Epithelial cell of proximal tubule (primary cell): ENCODE measurements at places on chromosomes 1 and 21.

GRCh38 chr1:5765997-5766913 lies 226.0 kb downstream of the NPHP4 start:
- no peak for DNase-seq

DNA sequence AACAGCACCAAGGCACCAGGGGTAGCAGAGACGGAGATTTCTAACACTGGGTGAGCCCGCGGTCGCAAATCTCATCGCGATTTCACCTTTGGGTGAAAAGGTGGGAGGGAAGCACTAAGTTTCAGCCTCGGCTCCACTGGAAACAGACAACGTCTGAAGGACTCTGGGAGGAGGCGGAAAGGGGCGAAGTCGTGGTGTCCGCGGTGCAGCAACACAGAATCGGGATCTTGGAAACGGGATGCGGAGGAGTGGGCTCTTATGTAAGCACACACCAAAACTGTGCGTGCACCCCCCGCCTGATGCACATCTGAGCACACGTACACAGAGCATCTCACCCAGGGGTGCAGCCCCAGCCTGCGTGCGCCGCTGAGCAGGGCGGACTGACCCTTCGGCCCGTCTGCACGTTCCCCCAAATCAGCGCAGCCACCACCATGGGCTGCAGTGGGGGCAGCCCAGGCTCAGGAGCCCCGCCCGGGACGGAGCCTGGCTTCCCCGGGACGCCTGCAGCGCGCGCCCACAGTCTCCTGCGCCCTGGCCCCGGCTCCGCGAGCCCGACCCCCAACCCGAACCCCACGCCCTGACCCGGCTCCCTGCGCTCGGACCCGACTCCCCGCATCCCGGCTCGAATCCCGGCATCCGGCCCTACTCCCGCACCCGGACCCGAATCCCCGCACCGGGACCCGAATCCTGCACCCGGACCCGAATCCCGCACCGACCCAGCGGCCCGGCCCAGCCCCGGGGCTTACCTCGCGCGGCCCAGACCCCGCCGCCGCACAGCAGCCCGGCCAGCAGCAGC lies 670 bp downstream of the CLSTN1 start:
- DNase-seq: no peak

- no peak for DNase-seq
Observed at GRCh38 chr1:248189026-248189425, 8.0 kb upstream of the OR2M3 start.

GRCh38 chr1:181514298-181515290 lies 31.3 kb downstream of the CACNA1E start:
- no peak for DNase-seq

DNA sequence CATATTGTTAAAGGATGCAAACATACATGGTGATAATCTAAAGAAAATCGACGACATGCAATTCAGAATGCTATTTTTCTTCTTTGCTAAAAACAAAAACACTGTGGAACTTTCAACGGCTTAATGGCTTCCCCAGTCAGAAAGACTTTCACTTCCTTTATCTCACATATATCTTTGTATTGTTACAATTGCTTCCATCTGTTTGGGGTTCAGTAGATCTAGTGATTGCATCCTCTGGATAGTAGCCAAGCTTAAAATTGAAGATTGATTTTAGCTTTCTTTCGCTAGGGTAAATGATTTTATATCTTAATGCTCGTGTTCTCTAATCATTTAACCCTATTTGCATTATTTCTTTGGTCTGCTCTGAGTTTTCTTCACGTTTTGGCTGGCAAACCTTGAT lies 31.8 kb upstream of the ADAMTS1 start:
- no peak for DNase-seq

- DNase-seq: no peak
Observed at GRCh38 chr1:114335273-114335672, 175.7 kb downstream of the TRIM33 start.

- peak; percentile 10 for DNase-seq
Observed at GRCh38 chr1:45359882-45360513, 19.8 kb upstream of the MUTYH start.

- DNase-seq: no peak
Observed at GRCh38 chr1:77817368-77818209, 38.1 kb downstream of the MIGA1 start.

DNA sequence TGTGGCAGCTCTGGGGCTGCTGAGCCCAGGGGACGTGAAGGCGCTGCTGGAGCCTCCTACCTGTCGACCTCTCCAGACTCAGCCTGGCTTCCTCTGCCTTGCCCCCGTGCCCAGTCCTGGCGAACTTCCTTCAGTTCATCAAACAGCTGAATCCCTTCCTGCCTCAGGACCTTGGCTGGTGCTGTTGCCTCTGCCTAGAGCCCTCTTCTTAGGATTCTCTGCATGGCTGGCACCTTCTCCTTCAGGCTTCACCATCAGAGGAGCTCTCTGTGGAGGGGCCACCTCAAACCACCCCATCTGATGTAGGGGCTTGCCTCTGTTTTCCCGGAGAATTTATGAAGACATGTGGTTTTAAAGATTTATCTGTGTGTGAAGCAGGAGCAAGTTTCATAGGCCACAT lies 23.4 kb upstream of the ATF3 start:
- DNase-seq: no peak

DNA sequence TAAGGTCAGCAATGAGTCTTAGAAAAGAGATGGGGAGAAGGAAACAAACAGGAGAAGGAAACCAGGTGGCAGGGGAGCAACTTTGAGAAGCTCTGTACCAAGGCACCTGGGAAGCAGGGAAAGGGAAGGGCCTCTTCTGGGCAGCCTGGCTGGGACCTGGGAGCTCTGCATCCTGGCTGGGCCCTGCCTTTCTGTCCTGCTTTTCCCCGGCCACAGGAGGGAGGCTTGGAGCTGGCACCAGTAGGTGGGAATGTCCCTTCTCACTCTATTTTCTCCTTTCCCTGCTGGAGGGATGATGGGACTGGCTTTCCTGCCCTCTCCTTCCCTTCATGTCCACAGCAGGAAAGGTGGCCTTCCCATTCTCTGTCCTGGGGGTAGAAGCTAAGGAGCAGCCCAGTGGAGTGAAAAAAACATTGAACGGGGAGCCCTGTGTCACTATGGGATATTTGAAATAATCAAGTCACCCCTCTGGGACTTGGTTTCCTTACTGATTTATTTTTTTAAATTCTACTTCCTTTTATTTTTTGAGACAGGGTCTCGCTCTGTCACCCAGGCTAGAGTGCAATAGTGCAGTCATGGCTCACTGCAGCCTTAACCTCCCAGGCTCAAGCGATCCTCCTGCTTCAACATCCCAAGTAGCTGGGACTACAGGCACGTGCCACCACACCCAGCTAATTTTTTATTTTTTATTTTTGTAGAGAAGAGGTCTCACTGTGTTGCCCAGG lies 5.1 kb upstream of the NES start:
- no peak for DNase-seq

DNA sequence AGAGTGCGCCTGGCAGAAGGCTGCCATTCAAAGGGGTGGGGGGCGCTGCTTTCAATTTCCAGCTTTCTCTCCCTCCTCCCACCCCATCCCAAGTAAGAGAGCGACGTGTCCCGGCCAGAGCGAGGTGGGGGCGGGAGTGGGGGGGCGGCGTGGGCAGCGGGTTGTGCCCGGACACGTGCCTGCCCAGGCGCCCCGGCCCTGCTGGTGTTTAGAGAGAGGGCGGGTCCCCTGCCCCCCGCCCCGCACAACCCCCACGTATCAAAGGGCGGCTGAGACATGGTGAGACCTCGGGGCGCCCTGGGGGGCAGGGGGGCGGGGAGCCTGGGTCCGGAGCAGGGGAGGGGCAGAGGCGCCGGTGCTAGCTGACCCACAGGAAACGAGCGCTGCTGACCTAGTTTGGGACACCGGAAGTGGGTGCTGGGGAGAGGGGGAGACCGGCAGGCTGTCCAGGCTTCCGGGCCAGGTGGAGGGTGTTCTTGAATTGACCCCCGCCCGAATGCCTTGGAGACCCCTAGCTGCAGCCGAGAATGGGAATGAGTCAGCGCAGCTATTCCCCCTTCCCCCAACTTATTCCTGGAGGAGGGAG lies 1.3 kb downstream of the ZBTB7B start:
- DNase-seq: no peak

DNA sequence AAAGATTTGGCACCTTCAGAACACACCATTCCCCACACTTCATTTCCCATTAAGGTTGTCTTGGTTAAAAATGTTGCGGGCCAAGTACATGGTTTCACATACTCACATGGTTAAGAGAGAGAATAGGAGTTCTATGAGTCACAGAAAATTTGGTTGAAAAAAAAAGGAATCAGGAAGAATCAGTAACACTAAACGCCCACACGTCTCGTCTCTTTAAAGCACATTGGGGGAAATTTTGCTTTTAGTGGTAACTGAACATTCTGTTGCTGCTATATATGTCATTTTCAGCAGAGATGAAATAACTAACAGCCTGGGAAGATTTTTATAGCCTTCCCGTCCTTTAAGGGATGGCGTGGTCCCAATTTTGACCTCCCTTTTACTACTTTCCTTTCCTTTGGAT lies 132.9 kb upstream of the ERG start:
- DNase-seq: no peak

DNA sequence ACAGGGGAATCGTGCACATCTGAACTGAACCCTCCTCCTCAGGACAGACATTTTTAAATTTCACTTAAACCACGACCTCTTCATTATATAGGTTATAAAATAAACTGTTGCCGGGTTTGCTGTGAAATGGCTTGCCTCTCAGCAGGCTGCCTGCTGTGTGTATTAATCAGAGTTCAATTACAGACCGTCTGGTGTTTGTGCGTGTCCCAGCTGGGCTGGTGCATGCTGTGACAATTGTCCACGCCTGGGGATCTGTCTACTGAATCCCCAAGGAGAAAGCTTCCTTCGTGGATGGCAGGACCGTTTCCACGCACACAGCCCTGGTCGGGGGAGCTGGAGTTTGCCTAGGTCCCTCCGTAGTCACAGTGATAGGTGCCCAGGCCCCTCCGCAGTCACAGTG lies 13.4 kb upstream of the AGPAT3 start:
- DNase-seq: no peak

GRCh38 chr1:3292051-3292722 lies 162.3 kb upstream of the ARHGEF16 start:
- no peak for DNase-seq

DNA sequence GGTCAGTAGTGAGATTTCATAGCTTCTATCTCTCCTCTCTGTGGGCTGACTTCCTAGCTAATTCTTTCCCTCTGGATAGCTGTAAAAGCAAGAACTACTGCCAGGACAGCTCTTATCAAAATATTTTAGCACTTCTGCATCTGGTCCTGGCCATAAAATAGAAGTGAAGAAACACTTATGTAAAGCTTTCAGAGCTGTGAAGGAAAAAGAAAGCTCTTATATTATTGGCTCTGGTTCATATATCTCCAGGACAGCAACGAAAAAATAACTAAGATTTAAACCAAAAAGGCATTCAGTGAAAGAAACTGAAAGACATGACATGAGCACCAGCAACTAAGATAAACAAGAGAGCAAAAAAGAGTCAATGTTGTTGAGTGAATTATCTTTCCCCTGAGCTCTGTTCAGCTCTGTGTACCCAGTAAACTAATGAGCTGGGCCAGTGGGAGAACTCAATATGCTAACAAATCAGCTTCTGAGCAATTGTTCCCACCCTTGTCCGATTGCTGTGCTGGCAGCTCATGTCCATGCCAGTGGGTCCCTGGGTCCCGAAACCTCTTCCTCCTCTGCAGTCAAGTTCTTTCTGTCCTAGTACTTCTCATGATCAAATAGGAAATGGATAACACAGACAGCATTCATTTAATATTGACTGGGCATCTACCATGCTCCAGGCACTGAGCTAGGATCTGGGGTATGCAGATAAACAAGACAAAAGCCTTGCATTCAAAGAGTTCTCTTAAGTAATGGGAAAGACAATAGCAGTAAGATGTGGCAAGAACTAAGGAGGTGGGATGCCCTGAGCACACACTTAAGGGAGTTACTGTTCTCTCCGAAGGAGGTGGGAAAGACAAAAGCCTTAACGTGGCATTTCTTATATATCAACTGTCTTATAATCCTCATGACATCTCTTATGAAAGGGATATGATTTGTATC lies 45.3 kb upstream of the MAN1A2 start:
- DNase-seq: no peak

DNA sequence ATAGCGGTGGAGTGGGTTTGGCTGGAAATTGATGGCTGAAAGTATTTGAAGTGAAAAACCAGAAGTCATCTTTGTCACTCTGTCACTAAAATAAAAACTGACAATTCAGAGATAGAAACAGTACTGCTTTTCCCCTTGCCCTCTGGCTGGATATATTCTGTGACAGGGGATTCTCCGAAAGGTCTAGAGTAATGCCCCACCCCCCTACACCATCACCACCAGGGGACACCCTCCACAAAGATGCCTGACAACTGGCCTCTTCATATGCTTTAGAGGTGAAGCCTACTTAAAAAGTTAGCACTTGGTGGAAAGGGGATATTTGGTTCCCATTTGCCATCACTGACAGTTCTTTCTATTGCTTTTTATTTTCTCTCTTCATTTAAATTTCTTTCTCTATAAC lies 73.5 kb downstream of the SGIP1 start:
- DNase-seq: no peak

DNA sequence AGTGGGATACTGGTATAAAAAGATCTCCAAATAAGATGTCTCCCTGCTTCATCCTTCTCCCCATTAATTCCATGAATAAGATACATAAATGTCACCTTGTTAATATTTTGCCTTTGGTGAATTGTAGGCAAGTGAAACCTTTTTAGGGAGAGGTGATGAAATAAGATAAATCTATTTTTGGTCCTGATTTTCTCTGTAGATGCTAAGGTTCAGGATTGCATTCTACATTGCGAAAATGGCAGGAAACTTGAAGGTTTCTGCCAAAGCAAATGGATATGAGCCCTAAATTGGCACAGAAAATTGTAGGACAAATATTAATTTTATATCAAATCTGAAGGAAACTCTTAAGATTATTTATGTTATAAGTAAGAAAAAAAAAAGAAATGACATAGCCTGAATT lies 107.1 kb downstream of the PLPPR4 start:
- DNase-seq: no peak

DNA sequence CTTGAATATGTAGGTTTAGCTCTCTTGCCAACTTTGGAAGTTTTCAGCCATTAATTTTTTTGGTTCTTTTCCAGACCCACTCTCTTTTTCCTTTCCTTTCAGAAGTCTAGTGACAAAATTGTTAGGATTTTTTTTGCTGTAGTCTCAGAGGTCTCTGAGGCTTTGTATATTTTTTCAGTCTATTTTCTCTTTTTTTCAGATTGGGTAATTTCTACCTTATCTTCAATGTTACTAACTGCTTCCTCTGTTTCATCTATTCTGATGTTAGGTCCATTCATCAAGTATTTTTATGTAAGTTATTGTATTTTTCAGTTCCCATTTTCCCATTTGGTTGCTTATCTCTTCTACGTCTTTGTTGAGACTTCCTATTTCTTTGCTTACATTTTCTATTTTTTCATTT lies 15.7 kb downstream of the RGS2 start:
- no peak for DNase-seq
